Adrenal gland (tissue), 19 donors: ENCODE measurements at places on chromosomes 5 and 9. TPM values are rescaled to one million over a fixed set of nuclear protein-coding genes. Genes with fewer than 3 reads are reported as not detected.

HSDL2 gene
- 88.4 TPM for total RNA-seq

- H3K36me3 ChIP-seq = no peaks in the 10 kb centered on the region
- no peaks in the 10 kb centered on the region for H3K27me3 ChIP-seq
These were observed 345 bp downstream of the DNAI1 start for GRCh38 chr9:34458959-34459340.

PCSK5 gene
- 31.8 TPM for total RNA-seq

DNA sequence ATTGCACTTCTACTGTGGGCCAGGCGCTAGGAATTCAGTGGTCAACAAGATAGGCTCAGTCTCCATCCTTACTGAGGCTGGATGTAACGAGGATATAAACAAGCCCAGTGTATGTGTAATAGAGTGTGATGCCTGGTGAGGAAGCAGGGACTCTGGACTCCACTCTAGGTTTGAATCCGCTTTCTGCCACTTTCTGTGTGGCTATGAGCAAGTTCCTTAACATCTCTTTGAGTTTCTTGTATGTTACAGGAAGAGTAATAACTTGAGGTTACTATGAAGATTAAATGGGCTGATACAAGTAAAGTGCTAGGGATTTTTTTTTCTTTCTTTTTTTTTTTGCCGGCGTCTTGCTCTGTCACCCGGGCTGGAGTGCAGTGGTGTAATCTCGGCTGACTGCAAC lies 12.4 kb downstream of the DOCK2 start:
- DNase-seq = no peak
- H3K27ac ChIP-seq = no peak overlapping the region
- no peaks in the 10 kb centered on the region for H3K27me3 ChIP-seq
- H3K4me3 ChIP-seq = no peak overlapping the region
- H3K36me3 ChIP-seq = no peaks in the 10 kb centered on the region
- no peaks in the 10 kb centered on the region for H3K4me1 ChIP-seq

GRCh38 chr5:145906401-145906800 lies 30.0 kb upstream of the SH3RF2 start:
- H3K4me3 ChIP-seq = no peak overlapping the region
- H3K4me1 ChIP-seq = no peaks in the 10 kb centered on the region
- no peak overlapping the region for H3K27ac ChIP-seq
- H3K27me3 ChIP-seq = no peaks in the 10 kb centered on the region

STXBP1 gene
- 80.9 TPM for total RNA-seq

CCNI2 gene
- 0.08 TPM for total RNA-seq

F2R gene
- total RNA-seq = 47.8 TPM

DNA sequence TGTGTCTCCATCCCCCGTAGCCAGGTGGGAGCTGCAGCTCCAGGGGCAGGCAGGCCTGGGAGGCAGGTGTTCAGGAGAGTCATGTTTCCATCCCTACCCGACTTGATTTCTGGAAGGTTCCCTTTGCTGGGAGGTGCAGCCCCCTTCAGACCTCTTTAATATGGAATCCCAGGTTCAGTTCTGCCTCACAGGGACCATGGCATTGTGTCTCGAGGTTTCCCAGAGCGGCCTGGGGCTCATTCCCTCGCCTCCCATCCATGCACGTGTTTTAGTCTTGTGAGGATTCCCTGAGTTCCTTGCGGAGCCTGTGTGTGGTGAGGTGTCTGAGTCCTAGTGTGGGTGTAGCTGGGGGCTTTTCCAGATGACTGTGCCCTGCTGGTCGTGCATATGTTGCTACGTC lies 16.5 kb upstream of the AHRR start:
- peaks cover 18% of the 10 kb centered on the region for H3K36me3 ChIP-seq
- H3K27me3 ChIP-seq = no peaks in the 10 kb centered on the region
- no peak overlapping the region for H3K27ac ChIP-seq
- no peak overlapping the region for H3K4me3 ChIP-seq
- H3K4me1 ChIP-seq = peaks cover 13% of the 10 kb centered on the region

ROR2 gene
- total RNA-seq = 16.4 TPM

DNA sequence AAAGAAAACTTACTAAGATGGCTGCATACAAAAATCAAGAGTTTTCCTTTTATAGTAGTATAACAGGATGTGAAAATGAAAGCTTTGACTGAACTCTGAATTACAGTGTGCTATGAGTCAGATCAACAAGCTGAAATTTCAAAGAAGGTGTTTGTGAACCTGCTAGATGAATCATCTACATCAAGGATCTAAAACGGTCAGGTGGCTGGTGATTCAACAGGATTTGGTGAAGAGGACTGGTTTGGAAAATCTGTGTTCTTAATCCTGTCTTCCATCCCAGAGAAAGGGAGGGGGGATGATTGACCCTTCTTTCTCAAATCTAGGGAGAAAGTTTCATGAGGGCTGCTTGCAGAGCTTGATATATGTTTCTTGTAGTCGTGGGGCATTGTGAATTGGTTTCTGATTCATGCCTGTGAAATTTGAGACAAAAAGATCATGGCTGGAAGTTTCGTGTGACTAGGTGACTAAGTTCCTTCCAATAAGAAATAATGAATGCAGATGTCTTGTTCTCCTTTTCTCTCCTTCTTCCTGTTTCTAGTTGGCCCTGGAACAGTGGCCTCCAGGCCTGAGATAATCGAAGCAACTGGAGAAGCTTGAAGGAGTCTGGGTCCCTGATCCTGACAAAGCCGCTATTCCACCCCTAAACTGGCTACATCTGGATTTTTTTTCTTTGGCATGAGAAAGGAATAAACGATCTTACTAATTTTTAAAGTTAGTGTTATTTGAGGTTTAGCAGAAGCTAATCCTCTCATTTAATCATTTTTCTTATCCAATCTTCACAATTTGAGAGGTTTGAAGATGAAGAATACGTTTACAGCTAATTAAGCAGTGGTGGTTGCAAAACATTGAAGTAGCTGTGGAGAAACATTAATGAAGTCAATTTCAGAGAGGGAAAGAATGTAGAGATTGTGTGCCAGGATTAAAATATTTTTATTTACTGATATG lies 67.2 kb downstream of the MRPS30 start:
- H3K36me3 ChIP-seq = no peaks in the 10 kb centered on the region
- H3K4me1 ChIP-seq = no peaks in the 10 kb centered on the region
- H3K4me3 ChIP-seq = no peak overlapping the region
- H3K27me3 ChIP-seq = no peaks in the 10 kb centered on the region

DNA sequence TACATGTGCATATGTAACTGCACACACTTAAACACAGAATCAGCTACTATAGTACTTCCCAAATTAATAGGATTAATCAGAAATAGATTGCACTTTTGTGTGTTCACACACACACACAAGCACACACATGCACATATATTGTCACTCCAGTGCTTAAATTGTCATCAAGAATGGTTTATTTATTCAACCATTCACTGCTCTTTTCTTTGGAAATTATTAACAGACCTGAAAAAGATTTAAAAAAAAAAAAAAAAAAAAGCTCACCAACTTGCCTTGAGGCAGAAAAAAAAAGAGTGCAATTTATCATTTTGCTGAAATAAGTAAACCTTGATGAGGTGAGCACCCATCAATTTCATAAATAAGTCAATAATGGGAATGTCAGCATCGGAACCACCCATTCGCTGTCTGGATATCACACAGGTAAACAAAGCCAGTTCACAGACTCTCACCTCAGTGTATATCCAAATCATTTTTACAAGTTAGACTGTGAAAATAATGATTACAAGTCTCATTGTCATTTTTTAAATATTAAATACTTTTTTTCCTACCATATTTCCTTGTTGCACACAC lies 562.8 kb downstream of the BNC2 start:
- no peak for DNase-seq
- H3K4me3 ChIP-seq = no peak overlapping the region

DNA sequence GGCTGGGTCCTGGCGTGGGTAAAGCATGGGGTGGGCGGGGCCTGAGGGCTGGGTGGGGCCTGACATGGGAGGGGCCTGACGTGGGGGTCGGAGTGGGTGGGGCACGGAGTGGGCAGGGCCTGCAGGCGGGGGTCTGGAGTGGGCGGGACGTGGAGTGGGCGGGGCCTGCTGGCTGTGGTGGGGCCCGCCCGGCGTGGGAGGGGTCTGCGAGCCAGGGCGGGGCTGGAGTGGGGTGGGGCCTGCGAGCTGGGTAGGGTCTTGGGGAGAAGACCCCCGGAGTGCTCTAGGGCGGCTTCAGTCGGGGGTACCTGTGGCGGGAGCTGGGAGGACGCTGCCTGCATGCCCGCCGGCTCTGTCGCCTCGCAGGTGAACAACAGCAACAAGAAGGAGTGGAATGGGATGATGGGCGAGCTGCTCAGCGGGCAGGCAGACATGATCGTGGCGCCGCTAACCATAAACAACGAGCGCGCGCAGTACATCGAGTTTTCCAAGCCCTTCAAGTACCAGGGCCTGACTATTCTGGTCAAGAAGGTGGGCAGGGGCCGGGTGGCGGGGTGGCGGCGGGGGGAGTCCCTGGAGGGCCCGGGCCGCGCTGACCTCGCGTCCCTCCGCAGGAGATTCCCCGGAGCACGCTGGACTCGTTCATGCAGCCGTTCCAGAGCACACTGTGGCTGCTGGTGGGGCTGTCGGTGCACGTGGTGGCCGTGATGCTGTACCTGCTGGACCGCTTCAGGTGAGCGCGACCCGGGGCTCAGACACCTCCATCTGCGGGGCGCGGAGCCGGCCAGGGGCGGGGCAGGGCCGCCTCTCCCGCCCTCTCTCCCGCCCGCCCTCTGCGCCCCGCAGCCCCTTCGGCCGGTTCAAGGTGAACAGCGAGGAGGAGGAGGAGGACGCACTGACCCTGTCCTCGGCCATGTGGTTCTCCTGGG lies 8.0 kb downstream of the LRRC26 start:
- H3K27ac ChIP-seq = no peak overlapping the region
- H3K4me1 ChIP-seq = no peaks in the 10 kb centered on the region
- no peak overlapping the region for H3K4me3 ChIP-seq
- H3K27me3 ChIP-seq = peaks cover 86% of the 10 kb centered on the region

DNA sequence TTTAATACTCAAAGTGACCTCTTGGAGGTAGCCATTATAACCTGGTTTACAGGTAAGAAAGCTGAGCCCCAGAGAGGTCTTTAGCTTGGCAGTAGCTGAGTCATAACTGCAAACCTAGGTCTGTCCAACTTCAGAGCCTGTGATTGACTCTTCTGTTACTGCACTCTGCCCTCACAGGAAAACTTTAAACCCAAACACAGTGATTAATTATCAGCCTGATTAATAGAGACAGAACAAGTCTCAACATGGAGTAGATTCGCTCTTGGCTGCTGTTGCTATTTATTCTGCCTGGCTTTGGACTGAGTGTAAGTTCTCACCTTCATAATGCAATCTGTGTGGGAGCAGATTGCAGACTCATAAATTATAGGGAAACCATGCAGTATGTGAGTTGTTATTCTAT lies 27.4 kb upstream of the TXN start:
- no peak for DNase-seq
- no peaks in the 10 kb centered on the region for H3K36me3 ChIP-seq
- no peaks in the 10 kb centered on the region for H3K4me1 ChIP-seq

DNA sequence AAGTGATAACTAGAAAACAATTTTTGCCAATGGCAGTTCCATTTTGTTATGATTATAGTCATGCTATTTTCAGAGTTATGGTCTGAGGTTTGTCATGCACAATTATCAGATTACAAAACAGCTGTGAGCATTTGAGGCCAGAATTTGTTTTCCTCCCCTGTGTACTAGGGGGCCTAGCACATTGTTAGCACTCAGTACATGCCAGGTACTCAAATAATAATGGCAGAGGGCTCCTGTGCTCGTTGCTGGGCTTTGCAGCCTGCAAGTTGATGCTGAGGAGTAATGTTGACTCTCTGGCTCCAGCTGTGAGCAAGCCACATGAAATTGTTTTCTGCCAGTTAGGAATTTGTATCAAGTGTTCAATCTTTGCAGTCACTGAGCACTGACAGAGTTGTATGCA lies 6.9 kb downstream of the DNAI1 start:
- H3K4me3 ChIP-seq = no peak overlapping the region
- H3K27ac ChIP-seq = no peak overlapping the region
- H3K27me3 ChIP-seq = no peaks in the 10 kb centered on the region
- no peaks in the 10 kb centered on the region for H3K36me3 ChIP-seq

GRCh38 chr9:22454016-22454415 lies 7.4 kb downstream of the DMRTA1 start:
- no peaks in the 10 kb centered on the region for H3K36me3 ChIP-seq
- H3K27me3 ChIP-seq = peaks cover 26% of the 10 kb centered on the region
- no peak overlapping the region for H3K27ac ChIP-seq
- H3K4me1 ChIP-seq = no peaks in the 10 kb centered on the region
- H3K4me3 ChIP-seq = no peak overlapping the region

CAMLG gene
- total RNA-seq = 34.7 TPM

GARIN3 gene
- total RNA-seq = not detected

GRCh38 chr5:159338118-159338517 lies 7.8 kb upstream of the IL12B start:
- no peaks in the 10 kb centered on the region for H3K4me1 ChIP-seq
- no peak overlapping the region for H3K27ac ChIP-seq
- H3K4me3 ChIP-seq = no peak overlapping the region
- no peak for DNase-seq
- H3K36me3 ChIP-seq = no peaks in the 10 kb centered on the region

DNA sequence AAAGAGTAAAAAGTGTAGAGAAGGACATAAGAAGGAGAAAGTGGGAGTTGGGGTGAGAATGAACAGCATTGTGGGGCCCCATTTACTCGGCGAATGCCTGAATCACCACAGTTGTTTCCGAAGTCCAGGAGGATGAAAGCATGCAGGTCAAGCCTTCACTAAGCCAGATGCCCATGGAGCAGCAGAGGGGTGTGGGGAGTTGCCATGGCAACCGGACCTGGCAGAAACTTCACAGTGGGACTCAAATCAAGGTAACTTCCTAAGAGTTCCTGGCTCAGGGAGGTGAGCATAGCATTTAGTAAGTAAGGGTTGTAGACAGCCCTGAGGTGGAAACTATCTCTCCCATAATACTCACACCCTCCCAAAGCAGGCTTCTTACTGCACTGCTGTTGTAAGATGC lies 357.1 kb downstream of the TRIM32 start:
- H3K4me3 ChIP-seq = no peak overlapping the region
- H3K27me3 ChIP-seq = no peaks in the 10 kb centered on the region
- H3K4me1 ChIP-seq = no peaks in the 10 kb centered on the region
- DNase-seq = no peak
- H3K36me3 ChIP-seq = no peaks in the 10 kb centered on the region

GRCh38 chr9:97990259-97990658 lies 7.1 kb downstream of the ANP32B start:
- H3K4me3 ChIP-seq = no peak overlapping the region
- DNase-seq = no peak
- no peaks in the 10 kb centered on the region for H3K36me3 ChIP-seq
- no peaks in the 10 kb centered on the region for H3K27me3 ChIP-seq
- H3K4me1 ChIP-seq = peaks cover 5% of the 10 kb centered on the region

DNA sequence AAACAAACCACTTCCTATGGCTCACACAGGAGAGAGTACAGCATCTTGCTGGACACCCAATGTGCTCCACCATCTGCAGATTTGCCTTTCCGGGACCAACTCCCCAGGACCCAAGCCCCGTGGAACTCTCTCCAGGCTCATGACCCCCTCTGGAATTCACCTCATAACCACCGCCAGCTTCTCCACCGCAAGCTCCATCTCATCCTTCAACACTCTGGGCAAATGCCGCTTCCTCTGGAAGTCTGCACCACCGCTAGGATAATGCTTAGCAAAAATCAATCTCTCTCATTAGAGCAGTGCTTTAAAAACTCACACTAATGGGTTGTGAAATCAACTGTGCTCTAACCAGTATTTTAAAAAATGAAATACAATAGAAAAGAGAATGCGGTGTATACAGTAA lies 150.0 kb downstream of the COL23A1 start:
- H3K27ac ChIP-seq = no peak overlapping the region
- DNase-seq = no peak
- no peaks in the 10 kb centered on the region for H3K4me1 ChIP-seq
- H3K4me3 ChIP-seq = no peak overlapping the region
